ENCODE measurements at places on chromosomes 6 and 20.

DNA sequence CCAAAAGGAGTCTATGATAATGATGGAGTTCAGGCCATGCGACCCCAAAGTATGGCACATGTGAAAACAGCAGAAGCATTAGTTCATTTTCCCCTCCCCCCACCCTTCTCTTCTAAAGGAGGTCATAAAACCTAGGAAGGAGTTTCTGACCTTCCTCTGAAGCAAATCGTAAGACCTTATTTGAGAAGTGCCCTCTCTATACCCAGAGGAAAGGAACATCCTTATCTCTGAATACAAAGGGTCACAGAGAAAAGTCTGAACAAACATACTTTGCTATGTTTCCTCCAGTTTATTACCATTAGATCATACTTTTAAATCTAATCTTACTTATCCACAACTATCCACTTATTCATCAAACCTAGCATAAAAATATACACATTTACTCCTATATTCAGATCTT is 48.6 kb downstream of the SLX4IP start:
- no peak for DNase-seq

GRCh38 chr6:149897015-149897697 is 757 bp downstream of the RAET1E start:
- DNase-seq, result no peak

DNA sequence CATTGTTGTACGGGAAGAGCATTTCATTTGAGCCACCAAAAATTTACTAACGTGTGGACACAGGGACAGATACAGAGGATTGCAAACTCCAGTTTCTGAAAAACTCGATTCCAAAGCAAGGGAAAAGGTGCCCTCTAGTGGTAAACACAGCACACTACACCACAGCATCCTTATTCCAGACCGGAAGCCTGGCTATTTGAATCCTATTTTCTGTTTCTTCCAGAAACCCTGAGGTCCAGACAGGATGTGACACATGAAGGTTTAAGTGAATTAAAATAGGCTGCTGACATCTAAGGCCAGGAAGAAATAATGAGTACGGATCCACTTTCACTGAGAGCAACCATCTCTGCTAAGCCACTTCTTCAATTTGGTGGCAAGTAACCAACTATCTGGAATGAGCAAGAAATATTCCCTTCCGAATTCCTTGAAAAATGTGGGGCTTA is 31.8 kb upstream of the GMPR start:
- DNase-seq, result peak; percentile 45

GRCh38 chr6:87731818-87732661 is 30.0 kb upstream of the AKIRIN2 start:
- DNase-seq, result peak; percentile 64

GRCh38 chr20:38202982-38203293 is 37.9 kb upstream of the TGM2 start:
- DNase-seq, result no peak

DNA sequence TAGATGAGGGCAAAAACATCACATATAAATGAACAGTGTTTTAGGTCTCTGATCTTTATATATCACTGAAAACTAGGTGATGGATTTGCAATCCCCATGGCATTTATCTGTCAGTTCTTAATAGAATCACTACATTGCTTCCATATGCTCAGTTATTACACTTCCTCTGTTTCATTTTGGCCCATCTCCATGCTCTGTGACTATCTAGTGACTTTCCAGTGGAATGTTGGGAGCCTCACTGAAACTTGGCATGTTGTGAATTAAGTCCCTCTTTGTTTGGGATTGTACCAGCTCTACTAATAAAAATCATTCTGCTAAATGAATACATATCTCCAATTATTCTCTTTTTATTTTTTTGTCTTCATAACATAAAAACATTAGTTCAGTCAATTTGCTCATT is 226.1 kb upstream of the CEP162 start:
- DNase-seq, result no peak

DNA sequence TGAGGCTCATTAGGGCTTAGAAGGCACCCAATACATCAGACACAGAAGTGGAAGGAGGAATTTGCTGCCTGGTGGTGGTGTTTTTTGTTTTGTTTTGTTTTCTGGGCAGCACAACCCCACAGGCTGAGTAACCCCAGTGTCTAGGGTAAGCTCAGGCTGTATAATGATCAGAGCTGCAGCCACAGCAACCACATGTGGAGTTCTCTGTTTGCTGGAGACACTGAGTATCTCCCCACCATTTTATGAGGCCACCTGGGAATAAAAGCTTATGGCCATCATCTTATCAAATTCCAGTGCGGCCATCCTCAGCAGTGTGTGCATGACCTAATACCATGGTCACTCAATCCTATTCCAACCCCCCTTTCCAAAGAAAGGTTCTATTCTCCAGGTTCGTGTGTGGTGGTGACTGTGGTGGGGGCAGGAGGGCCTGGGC is 3.4 kb upstream of the DLL1 start:
- DNase-seq, result no peak

- DNase-seq, result no peak
These were observed 5.7 kb upstream of the TIAM2 start for GRCh38 chr6:154989448-154989847.

DNA sequence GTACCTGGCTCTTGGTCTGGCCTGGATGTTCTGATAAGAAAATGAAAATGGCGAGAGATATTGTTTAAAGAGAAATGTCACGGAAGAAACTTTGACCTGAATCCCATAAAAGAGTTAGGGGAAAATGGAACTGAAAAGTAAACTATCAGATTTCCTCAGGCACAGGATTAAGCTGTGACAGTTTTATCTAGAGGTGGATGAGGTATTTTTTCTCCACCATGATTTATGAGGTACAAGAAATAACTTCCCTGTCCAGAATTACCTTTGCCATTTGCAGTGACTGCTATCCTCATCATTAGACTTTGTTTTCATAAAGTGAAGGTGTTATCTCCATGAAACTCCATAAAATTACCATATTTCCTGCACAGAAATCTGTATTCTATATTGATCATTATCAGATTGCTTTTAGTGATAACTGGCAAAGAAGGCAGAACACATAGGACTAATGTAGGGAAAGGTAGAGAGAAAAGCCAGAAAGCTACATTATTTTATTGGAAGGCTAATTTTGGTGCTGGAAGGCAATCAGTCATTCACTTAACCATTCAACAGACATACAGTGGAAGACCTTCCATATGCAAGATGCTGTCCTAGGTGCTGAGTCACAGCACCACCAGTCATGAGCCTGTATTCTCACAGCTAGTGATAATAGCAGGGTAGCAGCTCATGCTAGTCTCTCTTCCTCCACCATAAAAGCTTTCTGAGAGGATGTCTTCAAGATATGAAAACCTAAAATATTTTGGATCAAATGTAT is 427.3 kb upstream of the CITED2 start:
- no peak for DNase-seq

- no peak for DNase-seq
These were observed 300.2 kb downstream of the CLIC5 start for GRCh38 chr6:45715508-45715803.

DNA sequence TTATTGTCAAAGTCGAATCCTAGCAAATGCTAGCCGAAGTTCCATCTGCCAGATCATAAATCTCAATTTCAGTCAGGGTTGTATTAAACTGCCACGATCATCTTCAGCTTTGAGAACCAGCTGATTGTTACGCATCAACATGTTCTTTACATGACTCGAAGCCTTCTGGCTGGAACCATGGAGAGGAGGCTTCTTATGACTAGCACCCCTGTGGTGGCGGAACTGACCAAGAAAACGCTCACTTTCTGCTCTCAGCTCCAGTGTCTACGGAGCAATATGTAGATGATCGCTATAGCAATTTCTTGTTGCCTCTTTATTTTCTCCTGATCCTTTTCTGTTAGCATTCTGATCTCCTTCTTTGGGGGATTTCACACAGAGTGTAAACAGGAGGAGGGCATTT is 479.4 kb upstream of the SLC35B3 start:
- DNase-seq, result no peak

- no peak for DNase-seq
These were observed 399.5 kb downstream of the PHF3 start for GRCh38 chr6:64034910-64035655.
